Iris pigment epithelial cell (primary cell): ENCODE measurements at places on chromosomes 1 and 21.

DNA sequence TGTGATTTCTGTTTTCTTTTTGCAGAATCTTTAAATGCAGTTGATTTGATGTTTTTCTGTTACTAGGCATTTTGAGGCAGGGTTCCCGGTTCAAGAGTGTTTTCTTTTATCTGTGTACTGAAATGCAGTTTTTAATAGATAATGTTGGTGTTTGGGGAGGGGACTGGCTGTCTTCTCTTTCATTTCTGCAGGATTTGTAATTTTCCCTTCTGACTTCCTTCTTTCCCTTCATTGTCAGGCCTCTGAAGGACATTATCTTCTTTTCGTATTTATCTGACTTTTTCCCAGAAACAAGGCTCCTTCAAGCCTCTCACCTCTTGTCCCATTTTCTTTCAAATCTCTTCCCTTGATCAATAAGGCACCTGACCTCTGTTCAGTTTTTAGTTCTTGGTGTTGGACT is 1.5 kb upstream of the GALNT2 start:
- no peak for DNase-seq

DNA sequence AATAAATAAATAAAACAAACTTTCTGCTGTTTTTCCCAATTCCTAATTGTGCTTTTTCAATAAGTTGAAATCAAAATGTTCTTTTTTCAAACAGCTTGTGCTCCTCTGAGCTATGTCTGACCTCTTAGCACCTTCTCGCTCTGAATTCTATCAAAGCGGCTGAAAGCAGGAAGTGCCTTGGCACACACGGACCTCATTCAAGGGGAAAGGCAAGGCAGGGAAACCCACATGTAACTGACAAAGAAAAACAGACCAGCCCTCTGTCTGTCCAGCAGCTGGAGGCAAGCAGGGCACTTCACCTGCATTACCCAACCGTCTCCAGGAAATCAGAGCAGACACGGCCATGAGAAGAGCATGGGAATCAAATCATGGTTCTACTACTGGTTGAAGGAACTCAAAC is 56.7 kb downstream of the PLPP3 start:
- DNase-seq, result no peak

GRCh38 chr21:35677298-35677841 is 383.0 kb downstream of the SETD4 start:
- DNase-seq, result no peak

GRCh38 chr1:65255035-65255655 is 54.2 kb upstream of the DNAJC6 start:
- DNase-seq, result no peak

DNA sequence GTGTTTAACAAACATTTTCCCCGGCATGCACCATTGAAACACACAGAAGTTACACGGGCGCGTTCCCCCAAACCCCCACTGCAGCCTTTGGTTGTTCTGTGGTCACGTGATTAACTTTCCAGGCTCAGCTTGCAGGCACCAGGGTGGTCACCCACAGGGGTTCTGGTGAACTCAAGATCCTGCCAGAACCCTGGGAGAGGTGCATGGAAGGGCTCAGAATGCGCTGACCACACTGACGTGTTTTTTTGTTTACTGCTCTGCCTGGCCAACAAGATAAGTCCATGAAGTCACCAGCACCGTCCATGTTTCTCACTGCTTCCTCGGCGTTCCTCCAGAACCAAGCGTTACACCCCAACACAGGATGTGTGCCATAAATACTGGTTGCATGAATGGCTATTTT is 229.5 kb upstream of the VAMP3 start:
- DNase-seq, result no peak

- DNase-seq, result no peak
Observed at GRCh38 chr1:40697436-40697835, 5.9 kb downstream of the NFYC start.

DNA sequence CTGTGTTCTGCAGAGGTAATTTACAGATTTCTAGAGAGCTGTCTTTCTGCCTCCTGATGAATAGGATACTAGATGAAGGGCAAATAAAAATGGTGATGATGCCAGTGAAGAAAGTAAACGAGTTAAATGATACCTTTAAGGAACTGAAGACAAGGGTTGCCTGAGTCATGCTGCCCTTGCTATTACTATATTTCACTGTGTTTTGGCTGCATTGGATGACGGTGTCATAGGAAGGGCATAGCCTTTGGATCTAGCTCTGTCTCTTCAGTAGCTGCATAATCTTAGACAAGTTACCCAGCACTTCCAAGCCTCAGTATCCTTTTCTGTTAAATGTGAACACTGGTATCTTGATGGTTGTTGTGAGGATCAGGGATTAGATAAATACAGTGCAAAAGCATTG is 131.5 kb upstream of the FGGY start:
- DNase-seq, result no peak

- no peak for DNase-seq
Observed at GRCh38 chr1:159007726-159008125, 2.0 kb upstream of the IFI16 start.
